ENCODE measurements at places on chromosomes 13 and 19.

- DNase-seq, result no peak
These were observed 138.0 kb upstream of the IRS2 start for GRCh38 chr13:109924376-109924775.

- DNase-seq, result peak; percentile 45
These were observed 72.5 kb upstream of the MTIF3 start for GRCh38 chr13:27522847-27523246.

- no peak for DNase-seq
These were observed 24.1 kb downstream of the ADGRL1 start for GRCh38 chr19:14181906-14182305.

- DNase-seq, result no peak
These were observed 9.1 kb downstream of the PLD3 start for GRCh38 chr19:40357640-40358039.

GRCh38 chr13:26442541-26442940 lies 114.9 kb upstream of the WASF3 start:
- no peak for DNase-seq

Data from CD14-positive monocyte (primary cell).